ENCODE measurements at places on chromosomes 12 and 14.
A peak's percentile ranks its signal among the peaks of the same experiment; 100 is the strongest.

GRCh38 chr14:32205984-32206383, 2.9 kb upstream of the RNU6-8 start:
- no peak for DNase-seq

- DNase-seq = no peak
Measured at GRCh38 chr14:29459531-29459930, 468.1 kb downstream of the PRKD1 start.

DNA sequence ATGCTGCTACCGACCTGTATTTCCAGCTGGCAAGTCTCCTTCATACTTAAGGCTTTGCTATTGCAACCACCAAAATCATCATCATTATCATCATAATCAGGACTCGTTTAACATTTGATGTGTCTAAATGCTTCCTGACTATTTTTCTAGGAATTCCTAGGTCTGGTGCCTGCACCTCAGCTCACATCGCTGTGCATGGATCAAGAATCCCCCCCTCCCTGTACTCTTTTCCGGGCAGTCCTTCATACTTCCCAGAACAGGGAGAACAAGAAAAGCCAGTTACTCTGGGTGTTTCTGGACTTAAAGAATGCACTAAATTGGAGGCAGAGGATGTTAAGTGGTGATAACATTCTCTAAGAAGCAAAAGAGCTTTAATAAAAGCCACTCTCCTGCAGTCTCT, 9.4 kb downstream of the ERP27 start:
- DNase-seq = no peak

DNA sequence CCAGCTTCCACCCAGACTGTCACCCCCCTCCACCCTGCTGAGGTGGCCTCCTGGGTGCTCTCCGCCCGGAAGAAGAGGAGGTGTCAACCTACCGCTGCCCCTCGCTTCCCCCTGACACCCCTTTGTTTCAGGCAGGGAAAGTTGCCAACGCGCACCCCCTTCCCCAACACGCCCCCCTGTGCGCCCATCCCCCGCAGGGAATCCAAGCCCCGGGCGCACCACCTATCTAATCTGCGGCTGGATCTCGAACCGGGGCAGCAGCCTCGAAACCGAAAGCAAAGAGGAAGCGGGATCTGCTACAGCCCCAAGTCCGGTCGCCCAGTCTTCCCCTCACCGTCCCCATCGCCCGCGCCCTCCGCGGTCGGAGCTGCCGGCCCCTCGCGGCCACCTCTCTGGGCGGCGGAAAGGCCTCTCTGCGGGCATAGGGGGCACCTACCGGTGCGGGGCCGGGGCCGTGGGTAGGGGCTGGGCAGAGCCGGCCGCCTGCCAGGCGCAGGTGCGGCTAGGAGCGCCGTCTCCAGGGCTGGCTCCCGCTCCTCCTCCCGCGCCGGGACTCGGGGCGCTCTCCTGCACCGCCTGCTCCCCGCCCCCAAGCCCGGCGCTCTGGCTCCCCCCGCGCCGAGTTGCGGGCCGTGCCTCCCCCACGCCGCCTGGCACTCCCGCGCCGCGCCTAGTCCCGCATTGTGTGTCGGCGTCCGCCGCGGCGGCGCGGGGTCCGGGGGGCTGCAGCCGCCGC, 18.3 kb upstream of the PLEKHH1 start:
- DNase-seq = peak; percentile 76
